ENCODE measurements at places on chromosomes 7 and 10.

DNA sequence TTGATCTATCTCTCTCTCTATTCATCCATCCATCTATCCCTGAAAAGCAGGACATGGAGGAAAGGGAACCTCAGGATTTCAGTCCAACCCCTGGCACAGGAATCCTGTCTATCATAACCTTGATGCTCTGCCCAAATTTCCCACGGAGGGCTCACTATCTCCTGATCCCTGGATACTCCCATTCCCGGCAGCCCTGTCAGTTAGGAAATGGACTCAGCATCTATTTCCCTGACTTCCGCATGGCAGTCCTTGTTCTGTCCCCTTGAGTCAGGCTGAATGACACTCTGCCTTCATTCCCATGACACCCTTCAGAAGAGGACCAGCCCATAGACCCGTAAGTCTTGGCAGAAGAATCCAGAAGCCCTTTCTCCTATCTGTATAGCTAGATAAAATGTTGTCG is 77.7 kb downstream of the VWA2 start:
- DNase-seq = no peak

GRCh38 chr10:133022776-133023100 is 65.0 kb upstream of the ADGRA1 start:
- no peak for DNase-seq

- no peak for DNase-seq
These were observed 32.4 kb upstream of the GRB10 start for GRCh38 chr7:50815138-50815537.

- no peak for DNase-seq
These were observed 585.8 kb downstream of the DNAJB6 start for GRCh38 chr7:157922576-157922975.

- DNase-seq = no peak
These were observed 32.3 kb upstream of the KCNMA1 start for GRCh38 chr10:77669892-77670291.

DNA sequence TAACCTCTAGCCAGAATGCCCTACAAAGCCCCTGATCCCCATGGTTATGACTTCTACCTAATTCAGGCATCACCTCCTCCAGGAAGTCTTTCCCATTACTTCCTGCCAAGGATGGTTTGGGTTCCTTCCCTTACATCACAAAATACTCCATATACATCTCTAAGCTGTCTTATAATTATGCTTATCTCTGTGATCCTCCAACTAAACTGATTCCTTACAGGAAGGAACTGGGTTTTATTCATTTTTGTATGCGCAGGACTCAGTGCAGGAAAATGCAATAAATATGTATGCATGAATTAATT is 41.3 kb downstream of the PIP4K2A start:
- DNase-seq = no peak

DNA sequence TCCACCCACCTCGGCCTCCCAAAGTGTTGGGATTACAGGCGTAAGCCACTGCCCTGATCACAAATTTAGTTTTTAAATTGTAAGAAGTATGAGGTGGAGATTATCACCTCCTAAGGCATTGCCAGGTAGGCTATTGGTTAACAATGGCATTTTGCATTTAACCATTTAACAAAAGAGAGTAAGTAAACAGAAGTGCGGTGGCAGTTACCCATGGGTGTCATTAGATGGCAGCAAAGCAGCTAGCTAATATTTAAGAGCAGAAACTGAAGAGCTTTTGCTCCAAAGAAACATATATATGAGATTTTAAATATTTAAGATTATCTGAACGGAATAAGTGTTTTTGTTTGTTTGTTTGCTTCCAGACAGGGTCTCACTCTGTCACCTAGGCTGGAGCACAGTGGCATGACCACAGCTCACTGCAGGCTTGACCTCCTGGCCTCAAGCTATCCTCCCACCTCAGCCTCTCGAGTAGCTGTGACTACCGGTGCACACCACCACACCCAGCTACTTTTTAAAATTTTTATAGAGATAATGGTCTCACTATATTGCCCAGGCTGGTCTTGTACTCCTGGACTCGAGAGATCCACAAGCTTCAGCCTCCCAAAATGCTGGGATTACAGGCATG is 325.5 kb upstream of the C7orf33 start:
- peak; percentile 20 for DNase-seq

- DNase-seq = no peak
These were observed 1.2 kb upstream of the ITGB1 start for GRCh38 chr10:32959006-32959920.

GRCh38 chr7:151697942-151698341 is 178.2 kb upstream of the RHEB start:
- no peak for DNase-seq

GRCh38 chr7:106626376-106627164 is 34.4 kb downstream of the CCDC71L start:
- no peak for DNase-seq

DNA sequence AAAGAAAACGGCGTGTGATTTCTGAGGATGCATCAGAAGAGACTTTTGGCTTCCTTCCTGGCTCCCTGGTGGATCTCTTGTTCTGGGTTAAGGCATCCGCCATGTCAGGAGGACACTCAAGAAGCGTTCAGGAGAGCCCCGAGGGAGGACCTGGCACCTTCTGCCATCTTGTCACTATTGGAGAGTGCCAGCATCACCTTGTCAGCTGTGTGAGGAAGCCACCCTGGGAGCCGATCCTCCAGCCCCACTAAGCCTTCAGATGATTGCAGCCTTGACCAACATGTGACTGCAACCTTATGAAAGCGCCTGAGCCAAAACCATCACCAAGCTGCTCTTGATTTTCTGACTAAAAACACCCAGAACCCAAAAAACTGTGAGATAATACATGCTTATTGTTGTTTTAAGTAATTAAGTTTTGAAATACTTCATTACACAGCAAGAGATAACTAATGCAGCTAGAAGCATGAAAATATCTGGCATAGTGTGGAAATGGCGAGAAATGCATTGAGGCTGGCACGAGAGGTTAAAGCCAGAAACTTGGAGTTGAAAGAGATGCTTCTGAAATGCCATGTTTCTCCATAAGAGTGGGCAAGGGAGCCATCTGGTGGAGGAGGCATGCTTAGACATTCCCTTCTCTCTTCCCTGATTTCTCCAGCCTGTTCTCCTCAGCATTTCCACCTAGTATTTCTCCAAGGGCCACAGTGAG is 5.4 kb upstream of the ZFYVE27 start:
- DNase-seq = peak; percentile 60

- DNase-seq = no peak
These were observed 48.5 kb downstream of the TMEM130 start for GRCh38 chr7:98821348-98821747.

DNA sequence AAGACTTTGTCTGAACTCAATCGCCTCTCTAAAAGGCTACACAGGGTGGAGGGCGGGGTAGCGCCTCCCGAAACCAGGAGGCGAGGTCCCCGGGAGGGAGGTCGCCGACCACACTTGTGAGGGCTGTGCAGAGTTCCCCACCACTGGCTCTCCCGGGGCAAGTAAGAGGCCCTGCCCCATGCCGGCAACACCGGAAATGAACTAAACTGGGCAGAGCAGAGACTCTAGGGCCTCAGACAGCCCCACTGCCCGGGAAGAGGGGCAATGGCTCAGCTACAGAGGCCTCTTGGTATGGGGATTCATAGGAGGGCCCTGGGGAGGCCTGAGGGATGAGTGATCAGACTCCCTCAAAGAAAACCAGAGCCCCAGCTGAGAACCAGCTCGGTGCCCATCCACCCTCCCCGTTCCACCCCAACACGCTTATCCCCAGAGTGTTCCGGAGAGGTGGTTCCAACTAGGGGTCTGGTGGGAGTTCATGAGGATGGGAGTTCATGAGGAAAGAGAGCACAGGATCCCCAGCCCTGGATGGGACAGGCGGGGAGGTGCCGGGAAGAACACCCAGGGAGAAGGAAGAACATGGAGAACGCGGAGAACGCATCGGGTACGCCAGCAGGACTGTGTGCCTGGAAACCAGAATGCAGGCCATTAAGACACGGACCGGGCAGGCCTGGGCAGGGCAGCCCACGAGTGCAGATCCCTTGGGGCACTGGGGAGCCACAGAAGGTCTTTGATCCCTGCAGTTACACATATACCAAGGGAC is 89.4 kb upstream of the MYL10 start:
- no peak for DNase-seq

DNA sequence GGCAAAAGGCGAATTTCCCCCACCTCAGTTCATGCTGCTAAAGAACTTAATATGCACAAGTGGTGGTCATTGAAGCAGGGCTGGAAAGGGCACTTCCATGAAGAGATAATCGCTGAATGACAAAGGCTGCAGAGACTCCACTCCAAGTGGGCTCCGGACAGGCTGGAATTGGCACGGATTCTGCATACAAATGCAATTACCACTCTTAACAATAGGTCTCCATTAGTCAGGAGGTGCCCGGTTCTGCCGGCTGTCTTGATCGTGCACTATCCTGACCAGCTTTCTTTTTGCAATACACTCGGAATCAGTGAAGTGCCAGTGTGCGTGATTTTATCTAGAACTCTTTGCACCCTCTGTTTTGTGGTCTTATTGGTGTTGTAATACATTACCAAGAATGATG is 49.7 kb downstream of the INSYN2A start:
- no peak for DNase-seq

- no peak for DNase-seq
These were observed 100.9 kb downstream of the XRCC2 start for GRCh38 chr7:152574892-152575548.

All from hepatic stellate cell (primary cell).